Smooth muscle cell of the umbilical artery (primary cell): ENCODE measurements at places on chromosomes 11 and 22. TPM values are rescaled to one million over a fixed set of nuclear protein-coding genes. Genes with fewer than 3 reads are reported as not detected.

The ZNF70 gene
- total RNA-seq: 4.2 and 6.7 TPM in 2 replicates

The EEF1G gene
- total RNA-seq: 1,165 and 1,500 TPM in 2 replicates

The RELA gene
- 18.1 and 22.8 TPM in 2 replicates for total RNA-seq

The SLC35E4 gene
- 8.9 and 16.3 TPM in 2 replicates for total RNA-seq

The THRSP gene
- total RNA-seq: not detected in 2 replicates

The CARNS1 gene
- 0.30 and 0.51 TPM in 2 replicates for total RNA-seq

The PGM2L1 gene
- total RNA-seq: 12.2 and 12.5 TPM in 2 replicates

The KBTBD4 gene
- 17.6 and 24.9 TPM in 2 replicates for total RNA-seq

The SRRD gene
- total RNA-seq: 13.1 and 16.0 TPM in 2 replicates

The DEPDC7 gene
- total RNA-seq: 6.5 and 8.9 TPM in 2 replicates

The MMP7 gene
- total RNA-seq: not detected in 2 replicates

The CASP5 gene
- not detected in 2 replicates for total RNA-seq

The DEUP1 gene
- not detected in 2 replicates for total RNA-seq

The KRTAP5-1 gene
- total RNA-seq: not detected in 2 replicates

The OR51A7 gene
- not detected in 2 replicates for total RNA-seq
